RWPE2 (cell line): ENCODE measurements at places on chromosomes 5 and 9.

DNA sequence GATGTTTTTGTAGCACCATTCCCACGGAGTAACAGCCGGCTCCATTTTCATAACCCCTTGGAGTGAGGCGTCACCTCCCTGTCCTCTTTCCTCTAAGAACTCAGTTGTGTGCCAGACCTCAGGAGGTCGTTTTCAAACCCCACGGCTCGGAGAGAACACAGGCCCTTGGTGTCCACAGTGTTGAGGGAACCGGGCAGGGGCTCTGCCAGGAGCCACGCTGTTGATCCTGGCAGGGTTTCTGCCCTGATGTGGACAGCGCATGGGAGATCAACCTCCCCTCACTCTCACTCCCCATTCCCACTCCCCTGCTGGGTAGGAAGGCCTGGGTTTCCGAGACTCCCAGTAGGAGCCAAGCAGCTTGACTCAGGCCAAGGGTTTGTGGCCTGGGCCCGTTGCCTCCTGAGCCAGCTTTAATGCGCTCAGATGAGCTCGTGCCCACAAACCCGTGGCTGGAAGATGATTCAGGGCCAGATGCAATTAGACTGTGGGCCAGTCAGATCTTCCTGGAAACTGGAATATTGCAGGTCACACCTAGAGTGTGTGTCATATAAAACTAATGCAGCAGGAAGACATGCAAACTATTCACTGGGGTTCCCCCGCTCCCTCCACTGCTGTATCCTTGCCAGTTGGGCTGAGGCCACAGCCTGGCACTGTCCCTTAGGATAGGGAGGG lies 133.4 kb downstream of the SLC12A2 start:
- no peak for DNase-seq

DNA sequence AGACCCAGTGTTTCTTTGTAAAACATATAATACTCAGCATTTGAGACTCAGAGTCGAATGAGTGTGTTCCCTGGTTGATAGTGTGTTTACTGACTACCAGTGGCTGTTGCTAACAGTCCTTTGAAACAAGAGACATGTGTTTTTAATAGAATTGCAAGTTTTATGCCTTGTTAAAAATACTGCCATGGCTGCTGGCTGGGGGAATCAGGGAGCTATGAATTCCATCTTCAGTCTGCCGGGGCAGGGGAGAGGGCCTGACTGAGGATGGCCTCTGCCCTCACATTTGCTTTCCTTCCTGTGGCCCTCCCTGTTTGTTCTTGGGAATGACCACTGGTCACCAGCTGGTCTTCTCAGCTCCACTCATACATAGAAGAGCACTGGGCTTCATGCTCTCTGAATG lies 63.8 kb downstream of the PDZD2 start:
- DNase-seq: no peak

- DNase-seq: no peak
These were observed 425.6 kb upstream of the MEF2C start for GRCh38 chr5:89308606-89309040.

- DNase-seq: no peak
These were observed 746 bp upstream of the NPM1 start for GRCh38 chr5:171386861-171387344.

GRCh38 chr5:63240063-63240755 lies 661.6 kb downstream of the LRRC70 start:
- DNase-seq: no peak

DNA sequence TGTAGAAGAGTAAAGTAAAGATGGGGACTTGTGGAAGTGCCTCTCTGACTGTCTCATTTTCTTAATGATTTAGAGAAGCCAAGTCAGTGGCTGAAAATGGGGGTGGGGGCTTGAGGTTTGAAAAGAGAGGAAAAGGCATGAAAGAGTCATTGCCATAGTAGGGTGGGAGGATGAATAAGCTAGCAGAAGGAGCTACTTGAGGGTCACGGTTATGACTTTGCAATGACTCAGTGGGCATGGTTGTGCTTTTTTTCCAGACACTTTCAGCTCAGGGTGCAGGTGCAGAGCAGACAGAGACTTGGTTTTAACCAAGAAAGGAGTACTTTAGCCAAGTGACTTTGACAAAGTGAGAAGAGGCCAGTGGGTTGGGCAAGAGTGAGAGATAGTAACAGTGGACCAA lies 117.8 kb downstream of the PTTG1 start:
- DNase-seq: no peak
